ENCODE measurements at places on chromosomes 7 and 10. TPM values are rescaled to one million over a fixed set of nuclear protein-coding genes. Genes with fewer than 3 reads are reported as not detected.

The VWA2 gene
- 0.86 TPM for total RNA-seq

The NOS3 gene
- 0.17 TPM for total RNA-seq

The MRLN gene
- not detected for total RNA-seq

The GRIFIN gene
- total RNA-seq = not detected

The MSS51 gene
- 1.1 TPM for total RNA-seq

The MCM10 gene
- total RNA-seq = 0.34 TPM
